ENCODE measurements at places on chromosomes 16 and 17.

DNA sequence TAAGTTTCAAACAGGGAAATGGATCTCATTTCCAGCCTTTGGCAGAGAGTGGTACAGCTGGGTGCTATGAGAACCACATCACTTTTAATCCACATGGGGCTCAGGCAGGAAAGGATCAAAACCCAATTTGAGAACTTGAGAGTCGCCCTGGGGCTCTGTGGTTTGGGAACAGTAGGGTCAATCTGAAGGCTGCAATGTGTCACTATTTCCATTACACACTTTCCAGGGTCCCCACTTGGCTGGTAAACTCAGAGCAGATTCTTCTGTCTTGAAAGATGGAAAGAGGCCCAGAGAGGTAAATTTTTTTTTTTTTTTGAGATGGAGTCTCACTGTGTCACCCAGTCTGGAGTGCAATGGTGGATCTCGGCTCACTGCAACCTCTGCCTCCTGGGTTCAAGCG lies 6.7 kb upstream of the HIGD1B start:
- DNase-seq: peak; percentile 43

- DNase-seq: peak; percentile 22
Measured at GRCh38 chr16:6682142-6682811, 650.4 kb upstream of the RBFOX1 start.

GRCh38 chr17:9904277-9905077 lies 594 bp downstream of the RCVRN start:
- no peak for DNase-seq

DNA sequence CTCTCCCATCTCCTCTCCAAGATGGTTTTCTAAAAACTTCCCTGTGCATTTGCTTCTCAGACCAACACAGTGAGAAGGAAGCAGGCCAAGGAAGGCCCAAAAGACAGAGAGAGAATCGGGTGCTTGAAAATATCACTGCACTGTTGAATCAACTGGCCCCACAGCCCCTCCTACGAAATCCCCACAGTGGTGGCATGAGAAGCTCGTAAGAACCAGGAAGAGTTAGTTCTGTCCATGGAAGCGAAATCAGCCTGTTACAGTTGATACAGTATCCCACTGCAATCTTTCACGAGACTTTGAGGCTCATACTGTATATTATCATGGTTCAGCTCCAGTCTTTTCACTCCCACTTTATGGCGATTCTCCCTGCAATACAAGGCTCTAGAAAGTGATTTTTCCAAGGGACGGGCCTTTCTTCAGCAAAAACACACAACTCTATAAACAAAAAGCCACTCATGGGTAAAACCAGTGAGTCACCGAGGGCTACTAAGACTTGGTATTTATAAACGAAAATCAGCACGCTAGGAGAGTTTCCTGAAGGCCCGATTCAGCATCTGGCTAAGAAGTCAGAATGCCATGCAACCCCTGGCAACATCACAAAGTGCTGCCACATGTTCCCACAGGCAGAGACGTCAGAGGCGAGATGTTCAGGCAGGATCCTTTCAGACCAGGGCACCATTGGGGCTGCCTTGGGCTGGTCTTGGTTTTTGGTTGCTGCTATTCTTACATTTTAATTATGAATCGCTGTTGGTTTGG lies 185.7 kb downstream of the IRX5 start:
- DNase-seq: no peak
